Hematopoietic multipotent progenitor cell treated with erythropoietin and hydrocortisone succinate and interleukin-3 and kit ligand, for 8 days (in vitro differentiated cells): ENCODE measurements at places on chromosomes 13 and 19.
A peak's percentile ranks its signal among the peaks of the same experiment; 100 is the strongest.

- peak; percentile 58 for DNase-seq
These were observed 36.5 kb downstream of the B3GLCT start for GRCh38 chr13:31236211-31236786.

GRCh38 chr19:16139752-16140151 is 3.7 kb upstream of the HSH2D start:
- peak; percentile 65 for DNase-seq

- DNase-seq, result no peak
These were observed 433.7 kb downstream of the DIAPH3 start for GRCh38 chr13:59730026-59730425.

- DNase-seq, result no peak
These were observed 426.9 kb downstream of the PCDH9 start for GRCh38 chr13:66803013-66803807.

GRCh38 chr13:98586400-98587345 is 9.8 kb upstream of the STK24 start:
- DNase-seq, result no peak

DNA sequence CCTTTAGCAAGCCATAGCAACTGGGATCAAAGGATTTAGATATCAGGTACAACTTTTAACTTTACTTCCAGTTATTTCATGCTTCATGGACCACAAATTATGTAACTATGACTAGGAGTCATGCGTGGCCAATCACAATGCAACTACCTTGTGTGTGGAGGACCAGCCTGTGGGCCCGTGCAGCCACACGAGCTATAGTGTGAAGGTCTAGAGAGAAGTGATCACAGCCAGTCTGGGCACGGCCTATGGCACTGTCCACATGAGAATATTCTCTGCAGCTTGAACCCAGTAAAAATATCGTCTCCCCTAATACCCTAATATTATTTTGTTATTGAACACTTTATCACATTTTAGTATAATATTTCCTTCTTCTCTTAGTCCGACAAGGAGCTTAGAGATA is 464.9 kb upstream of the MIR17HG start:
- DNase-seq, result no peak

GRCh38 chr13:97627566-97627965 is 193.6 kb downstream of the RAP2A start:
- no peak for DNase-seq

GRCh38 chr19:55321466-55322137 is 3.5 kb downstream of the TMEM150B start:
- DNase-seq, result no peak

DNA sequence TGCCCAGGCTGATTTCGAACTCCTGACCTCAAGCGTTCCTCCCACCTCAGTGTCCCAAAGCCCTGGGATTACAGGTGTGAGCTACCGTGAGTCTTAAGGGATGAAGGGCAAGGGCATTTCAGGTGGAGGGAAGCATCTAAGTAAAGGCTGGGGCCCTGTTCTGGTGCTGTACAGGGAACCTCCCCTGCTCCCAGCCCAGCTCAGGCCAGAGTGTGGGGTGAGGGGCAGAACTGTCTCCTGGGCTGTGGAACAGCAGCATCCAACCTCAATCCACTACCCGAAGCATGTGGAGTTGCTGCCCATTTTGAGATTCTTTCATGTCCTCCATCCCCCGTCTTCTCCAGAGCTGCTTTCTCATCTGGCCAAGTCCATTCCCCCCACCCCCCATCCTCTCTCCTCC is 105.3 kb downstream of the SIPA1L3 start:
- no peak for DNase-seq

- peak; percentile 67 for DNase-seq
These were observed 44.8 kb upstream of the ALOX5AP start for GRCh38 chr13:30690282-30691188.

DNA sequence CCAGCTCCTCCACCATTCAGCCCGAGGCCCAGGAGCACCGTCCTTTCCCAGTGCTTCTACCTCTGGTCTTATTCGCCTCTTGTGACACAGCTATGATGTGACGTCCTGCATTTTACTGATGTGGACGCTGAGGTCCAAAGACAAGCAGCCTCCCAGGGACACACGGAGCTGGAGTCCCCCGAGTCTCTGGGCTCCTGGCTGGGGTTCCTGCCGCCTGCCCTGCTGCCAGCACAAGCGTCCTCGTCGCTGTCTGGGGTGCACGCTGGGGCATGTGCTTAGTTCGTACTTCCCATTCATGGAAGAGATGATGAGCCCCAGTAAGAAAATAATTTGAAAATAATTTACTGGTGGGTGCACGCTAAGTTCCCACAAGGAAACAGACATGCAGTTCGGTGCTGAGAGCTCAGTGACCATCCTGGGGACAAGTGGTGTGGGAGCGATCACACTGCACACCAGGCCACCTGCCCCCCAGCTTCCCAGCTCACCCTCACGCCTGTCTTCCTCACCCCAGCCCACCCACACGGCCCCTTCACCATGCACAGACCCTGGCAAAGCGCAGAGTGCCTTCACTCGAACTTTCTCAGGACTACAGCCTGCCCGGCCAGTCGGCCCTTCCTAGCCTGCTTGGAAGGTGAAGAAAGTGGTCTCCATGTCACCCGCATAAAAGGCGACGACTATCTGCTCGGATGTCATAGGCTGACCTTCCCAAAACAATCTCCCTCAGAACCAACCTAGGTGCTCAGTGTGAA is 14.2 kb upstream of the CFAP97D2 start:
- no peak for DNase-seq

DNA sequence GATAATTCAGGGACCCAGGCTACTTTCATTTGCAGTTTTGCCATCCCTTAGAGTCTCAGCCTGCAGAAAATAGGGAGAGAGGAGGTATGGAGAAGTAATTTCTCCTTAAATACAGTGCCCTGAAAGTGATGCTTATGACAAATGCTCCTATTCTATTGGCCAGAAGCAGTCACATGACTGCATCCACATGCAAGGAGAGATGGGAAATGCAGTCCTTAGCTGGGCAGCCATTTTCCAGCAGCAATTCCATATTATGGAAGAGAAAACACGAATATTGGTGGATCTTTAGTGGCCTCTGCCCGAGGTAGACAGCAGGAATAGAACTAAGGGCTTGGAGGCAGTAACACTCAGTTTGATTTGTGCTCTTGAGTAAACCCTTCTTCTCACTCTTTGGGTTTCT is 39.4 kb downstream of the VAV1 start:
- peak; percentile 72 for DNase-seq

GRCh38 chr19:9205501-9206113 is 13.8 kb downstream of the OR7D4 start:
- DNase-seq, result peak; percentile 59

DNA sequence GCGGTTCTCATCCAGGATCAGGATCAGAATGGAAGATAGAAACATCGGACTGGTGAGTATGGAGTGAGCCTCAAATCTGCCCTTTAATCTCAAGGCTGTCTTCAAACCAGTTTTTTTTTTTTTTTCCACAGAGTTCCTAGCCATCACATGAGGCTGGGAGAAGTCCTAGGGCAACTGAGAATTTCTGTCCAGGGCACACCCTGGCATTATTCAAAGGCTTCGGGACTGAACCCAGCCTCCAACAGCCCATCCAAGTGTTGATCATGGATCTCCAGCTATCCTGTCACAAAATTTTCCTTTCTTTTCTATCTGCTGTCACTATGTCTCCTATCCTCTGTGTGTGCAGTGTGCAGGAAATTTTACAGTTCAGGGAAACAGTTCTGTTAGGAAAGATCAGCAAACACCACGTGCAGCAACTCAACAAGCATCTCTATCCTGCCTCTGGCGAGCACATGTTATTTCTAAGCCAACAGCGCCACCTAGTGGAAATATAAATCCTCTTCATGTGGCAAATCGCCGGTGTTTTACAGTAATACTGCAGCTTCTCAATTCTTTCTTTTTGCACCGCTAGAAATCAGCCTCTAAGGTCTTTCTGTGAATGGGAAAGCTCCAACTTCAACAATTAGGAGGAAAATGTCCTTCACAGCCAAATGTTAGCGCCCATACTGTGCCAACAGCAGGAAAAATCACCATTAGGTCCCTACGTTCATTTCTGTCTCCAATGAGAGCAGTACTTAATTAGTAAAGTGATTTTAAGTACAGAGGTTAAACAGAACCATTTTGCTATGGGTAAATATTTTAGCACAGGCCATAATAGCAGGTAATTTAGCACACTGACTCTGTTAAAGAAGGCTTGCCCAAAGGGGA is 21.4 kb upstream of the ZNF181 start:
- peak; percentile 82 for DNase-seq
